ENCODE measurements at places on chromosomes 7 and 10.

DNA sequence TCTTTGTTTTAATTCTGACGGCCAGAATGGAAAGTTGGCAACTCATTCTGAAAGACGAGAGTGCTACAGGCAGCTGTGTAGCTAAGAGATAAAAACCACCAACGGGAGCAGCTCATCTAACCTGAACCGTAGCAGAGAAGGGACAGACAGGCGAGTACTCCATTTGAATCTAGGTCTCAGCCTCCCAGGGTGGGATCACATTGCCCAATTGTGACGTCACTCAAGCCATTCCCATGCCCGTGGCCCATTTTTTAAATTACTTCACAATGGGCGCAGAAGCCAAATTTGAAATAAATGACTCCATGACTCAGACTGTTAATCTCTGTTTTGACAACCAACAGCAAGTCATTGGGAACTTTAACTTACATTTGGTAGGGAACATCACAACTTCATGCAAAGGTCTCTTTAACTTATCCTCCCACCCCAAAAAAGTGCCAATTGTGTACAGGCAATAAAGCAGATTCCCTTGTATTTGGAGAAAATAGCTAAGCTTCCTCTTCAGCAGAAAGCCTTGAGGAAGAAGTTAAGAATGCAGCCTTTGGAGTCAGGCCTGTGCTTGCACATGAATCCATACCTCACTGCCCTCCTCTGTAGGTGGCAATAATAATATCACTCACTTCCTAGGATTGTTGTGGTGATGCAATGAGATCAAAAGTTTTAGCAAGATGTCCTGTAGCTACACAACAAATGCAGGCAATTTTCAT is 93.2 kb upstream of the KIF5B start:
- peak; percentile 95 for DNase-seq

DNA sequence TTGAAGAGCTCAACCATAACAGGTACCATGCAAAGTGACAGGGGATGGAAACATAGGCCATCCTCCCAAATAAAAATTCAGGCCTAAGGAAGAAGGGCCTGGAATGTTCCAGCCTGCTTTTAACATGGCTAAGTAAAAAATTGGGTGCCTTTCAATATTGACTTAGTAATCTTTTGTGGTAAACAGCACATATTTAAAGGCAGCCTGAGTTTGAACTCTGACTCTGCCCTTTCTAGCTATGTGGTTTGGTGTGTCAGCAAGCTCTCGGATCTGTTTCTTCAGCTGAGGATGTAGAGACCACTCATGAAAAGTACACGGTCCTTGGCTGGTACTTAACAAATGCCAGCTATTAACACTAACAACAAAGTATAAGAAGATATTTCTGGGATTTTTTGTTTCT is 191.8 kb upstream of the CDCA7L start:
- peak; percentile 25 for DNase-seq

DNA sequence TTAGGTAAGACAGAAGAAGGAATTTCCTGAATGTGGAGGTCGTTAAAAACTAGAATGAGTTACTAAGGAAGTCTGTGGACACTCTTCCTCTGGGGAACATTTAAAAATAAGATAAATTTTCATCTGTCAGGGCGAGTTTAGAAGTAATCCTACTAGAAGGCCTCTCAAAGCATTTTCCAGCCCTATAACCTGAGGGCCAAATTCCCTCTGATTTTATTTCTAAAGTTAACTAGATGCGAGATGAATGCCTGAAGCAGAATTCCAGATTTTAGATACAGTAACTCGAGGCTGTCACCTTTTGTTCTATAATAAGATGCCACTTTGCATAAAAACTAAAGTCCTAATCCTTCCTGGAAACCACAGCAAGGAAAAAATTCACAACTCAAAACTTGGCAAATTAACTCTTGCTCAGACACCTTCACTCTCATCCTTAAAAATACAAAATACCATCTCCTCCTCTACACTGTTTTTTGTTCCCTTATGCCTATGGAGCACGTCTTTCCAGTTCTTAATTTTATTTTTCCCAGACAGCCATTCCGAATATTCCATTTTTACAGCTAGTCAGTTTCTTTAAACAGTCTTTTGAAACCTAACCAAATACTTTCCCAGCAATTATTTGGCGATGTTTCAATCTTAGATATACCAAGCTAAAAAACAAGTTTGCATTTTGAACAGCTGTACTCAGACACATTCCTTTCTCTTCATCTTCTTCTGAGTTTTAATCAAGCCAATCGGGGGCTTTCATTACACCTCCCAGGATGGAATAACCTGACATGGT is 420.7 kb upstream of the NFE2L3 start:
- DNase-seq, result no peak

DNA sequence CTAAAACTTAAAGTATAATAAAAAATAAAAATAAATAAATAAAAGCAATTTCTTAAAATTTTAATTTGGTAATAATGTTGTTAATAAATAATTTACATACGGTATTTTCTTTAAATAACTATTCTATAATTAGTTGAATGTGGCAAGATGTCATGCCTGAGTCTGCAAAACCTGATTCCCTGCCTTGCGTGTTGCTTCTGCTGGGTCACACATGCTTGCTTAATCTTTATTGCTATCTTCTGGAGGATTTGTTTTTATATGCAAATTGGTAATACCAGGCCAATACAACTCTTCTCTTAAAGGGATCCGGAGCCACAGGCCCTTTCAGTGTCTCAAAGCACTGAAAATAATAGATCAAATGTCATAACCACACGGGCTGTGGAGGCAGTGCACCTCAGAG is 59.4 kb upstream of the ABCB5 start:
- no peak for DNase-seq

GRCh38 chr10:77049896-77050295 is 587.7 kb downstream of the KCNMA1 start:
- DNase-seq, result peak; percentile 38

DNA sequence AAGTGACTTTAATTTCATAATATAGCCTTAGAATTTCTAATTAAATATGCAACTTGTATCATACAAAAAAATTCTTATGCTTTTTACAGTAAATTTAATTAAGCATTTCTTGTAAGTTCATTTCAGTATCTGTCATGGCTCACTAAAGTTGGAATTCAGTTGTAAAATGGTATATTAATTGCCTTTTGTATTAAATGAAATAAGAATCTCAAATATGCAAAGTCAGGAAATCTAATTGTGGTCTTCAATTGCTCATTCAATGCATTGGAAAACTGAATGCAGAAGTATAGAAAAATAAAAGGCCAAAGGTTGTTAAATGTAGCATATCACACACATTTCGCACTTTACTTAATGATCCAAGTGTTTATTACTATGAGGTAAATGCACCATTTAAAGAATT is 189.5 kb downstream of the PHF14 start:
- DNase-seq, result no peak

DNA sequence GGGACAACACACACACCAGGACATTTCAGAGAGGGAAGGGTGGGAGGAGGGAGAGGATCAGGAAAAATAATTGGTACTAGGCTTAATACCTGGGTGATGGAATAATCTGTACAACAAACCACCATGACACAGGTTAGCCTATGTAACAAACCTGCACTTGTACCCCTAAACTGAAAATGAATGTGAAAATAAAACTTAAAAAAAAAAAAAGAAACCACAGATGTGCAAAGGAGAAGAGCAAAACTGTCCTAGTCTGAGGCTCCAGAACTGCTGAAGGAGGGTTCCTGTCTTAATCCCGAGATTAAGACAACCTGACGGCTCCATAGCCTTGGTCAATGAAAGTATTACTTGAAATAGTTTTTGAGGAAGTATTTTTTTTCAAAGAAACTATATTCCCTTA is 423.0 kb downstream of the NEBL start:
- DNase-seq, result no peak

DNA sequence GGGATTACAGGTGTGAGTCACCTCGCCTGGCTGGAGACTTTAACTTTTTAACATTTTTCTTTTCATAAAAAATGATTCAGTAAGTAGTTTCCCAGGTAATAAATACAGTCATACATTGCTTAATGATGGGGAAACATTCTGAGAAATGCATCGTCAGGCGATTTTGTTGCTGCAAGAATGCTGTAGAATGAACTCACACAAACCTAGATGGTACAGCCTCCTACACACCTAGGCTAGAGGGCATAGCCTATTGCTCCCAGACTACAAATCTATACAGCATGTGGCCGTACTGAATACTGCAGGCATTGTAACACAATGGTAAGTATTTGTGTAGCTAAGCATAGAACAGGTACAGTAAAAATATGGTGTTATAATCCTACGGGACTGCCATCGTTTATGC is 108.5 kb upstream of the SFMBT2 start:
- no peak for DNase-seq

DNA sequence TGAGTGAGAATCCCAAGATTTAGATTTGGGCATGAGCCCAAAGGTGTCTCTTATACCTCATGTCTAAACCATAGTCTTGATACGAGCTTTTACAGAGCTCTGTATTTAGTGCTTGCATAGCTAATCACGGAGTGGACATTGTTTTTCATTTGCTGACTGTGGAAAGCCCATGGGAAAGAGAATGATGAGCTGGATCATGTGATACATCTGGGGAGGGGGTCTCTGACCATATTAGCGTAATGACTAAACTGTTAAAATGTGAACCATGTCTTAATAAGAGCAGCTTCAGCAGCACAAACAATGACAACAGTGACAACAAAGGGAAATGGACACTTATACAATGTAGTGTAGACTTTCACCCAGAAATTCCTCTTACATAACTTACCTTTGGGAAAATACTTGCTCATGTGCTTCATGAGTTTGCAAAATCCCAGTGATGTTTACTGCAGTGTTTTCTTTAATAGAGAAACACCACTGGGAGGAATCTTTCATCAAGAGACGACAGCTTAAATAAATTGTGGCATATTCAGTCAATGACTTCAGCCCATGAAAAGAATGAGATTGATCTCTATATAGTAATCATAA is 44.0 kb upstream of the ITGB1 start:
- DNase-seq, result no peak

- DNase-seq, result no peak
Measured at GRCh38 chr7:15086862-15087261, 184.3 kb upstream of the DGKB start.

- DNase-seq, result no peak
Measured at GRCh38 chr7:70679661-70680060, 452.3 kb upstream of the GALNT17 start.

- no peak for DNase-seq
Measured at GRCh38 chr7:157656195-157656769, 319.5 kb downstream of the DNAJB6 start.

- DNase-seq, result no peak
Measured at GRCh38 chr7:69577221-69577620, 21.1 kb upstream of the AUTS2 start.

DNA sequence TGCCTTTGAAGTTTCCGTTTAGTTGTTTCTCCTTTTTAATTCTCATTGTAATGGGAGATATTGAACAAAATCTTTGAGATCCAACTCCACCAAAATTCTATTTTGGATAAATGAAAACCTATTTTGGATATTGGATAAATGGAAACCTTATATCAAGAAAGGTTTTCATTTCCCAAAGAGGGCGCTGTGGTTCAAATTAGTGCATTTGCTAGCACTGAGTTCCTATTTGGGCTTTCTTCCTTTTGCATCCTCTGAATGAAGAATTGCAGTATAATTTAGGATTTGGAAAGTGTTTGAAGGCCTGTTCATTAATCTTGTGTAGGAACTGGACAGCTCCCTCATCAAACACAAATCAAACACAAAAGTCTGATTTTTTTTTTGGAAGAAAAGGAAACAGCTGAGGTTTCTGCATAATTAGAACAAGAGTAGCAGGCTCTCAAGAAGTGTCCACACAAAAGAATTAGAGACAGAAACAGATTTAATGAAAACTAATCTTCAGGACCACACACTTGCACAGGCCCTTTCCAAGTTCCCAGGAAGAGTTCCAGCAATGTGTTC is 80.8 kb upstream of the KLF14 start:
- DNase-seq, result peak; percentile 39

- DNase-seq, result no peak
Measured at GRCh38 chr7:125412890-125413665, 483.5 kb upstream of the POT1 start.

- DNase-seq, result peak; percentile 64
Measured at GRCh38 chr10:71302874-71303568, 16.0 kb upstream of the SLC29A3 start.

GRCh38 chr10:76970711-76971519 is 666.7 kb downstream of the KCNMA1 start:
- peak; percentile 11 for DNase-seq

DNA sequence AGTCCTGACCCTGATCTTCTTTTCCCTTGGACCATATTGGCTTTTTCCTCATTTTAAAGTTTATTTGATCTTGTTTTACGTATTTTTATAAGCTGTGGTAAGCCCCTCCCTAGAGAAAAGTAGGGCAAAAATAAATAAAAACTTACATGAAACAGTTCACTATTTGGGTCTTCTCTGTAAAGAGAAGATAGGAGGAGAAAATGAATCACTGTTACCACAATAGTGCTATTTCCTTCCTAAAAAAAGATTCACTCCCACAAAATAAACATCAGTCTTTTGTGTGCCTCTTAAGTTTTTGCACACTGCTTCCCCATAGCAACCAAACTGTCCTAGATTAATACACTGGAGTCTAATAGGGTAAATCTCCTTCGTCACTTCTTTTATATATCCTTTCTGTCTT is 1.4 kb upstream of the SVIL start:
- peak; percentile 80 for DNase-seq

DNA sequence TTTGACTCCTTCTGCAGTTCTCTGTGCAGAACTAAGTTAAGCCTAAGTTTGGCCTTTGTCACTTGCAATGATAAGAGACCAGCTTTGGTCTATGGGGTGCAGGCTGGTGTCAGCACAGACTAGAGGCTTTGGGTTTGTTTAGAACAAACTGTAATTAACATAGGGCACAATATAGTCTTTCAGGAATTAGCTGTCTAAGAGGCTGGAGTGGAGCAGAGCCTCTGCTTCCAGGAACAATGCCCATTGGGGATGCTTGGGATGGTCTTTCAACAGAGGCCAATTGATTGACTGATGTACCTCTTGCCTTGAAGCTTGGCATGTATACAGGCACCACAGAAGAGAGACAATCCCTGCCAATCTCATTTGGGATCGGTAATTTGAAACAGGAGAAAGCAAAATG is 4.7 kb downstream of the SUFU start:
- DNase-seq, result no peak

DNA sequence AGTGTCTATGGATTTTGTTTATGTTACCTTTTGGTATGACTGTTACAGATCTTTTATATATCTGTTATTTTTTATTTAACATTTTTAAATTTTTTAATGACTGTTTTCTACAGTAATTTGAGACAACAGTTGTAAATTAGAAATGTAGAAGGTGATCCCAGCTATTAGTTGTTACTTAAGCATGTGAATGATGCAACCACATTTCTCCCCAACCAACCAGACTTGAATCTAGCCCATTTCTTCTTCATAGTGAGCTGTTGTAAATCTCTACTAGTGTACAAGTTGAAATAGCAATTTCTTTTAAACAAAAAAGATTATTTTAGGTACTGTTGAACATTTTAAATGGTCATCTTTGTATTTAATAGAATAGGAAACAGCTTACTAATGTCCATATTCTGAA is 18.0 kb downstream of the TMEM106B start:
- DNase-seq, result no peak

GRCh38 chr10:116475866-116476265 is 48.2 kb downstream of the PNLIPRP3 start:
- no peak for DNase-seq

- DNase-seq, result no peak
Measured at GRCh38 chr10:105679781-105680180, 1038.7 kb downstream of the SORCS3 start.
